ENCODE measurements at places on chromosomes 13 and 19.

GRCh38 chr19:5147978-5148793 lies 179.3 kb downstream of the KDM4B start:
- peak; percentile 53 for DNase-seq

GRCh38 chr19:1453525-1454364 lies 3.8 kb downstream of the APC2 start:
- DNase-seq = no peak

DNA sequence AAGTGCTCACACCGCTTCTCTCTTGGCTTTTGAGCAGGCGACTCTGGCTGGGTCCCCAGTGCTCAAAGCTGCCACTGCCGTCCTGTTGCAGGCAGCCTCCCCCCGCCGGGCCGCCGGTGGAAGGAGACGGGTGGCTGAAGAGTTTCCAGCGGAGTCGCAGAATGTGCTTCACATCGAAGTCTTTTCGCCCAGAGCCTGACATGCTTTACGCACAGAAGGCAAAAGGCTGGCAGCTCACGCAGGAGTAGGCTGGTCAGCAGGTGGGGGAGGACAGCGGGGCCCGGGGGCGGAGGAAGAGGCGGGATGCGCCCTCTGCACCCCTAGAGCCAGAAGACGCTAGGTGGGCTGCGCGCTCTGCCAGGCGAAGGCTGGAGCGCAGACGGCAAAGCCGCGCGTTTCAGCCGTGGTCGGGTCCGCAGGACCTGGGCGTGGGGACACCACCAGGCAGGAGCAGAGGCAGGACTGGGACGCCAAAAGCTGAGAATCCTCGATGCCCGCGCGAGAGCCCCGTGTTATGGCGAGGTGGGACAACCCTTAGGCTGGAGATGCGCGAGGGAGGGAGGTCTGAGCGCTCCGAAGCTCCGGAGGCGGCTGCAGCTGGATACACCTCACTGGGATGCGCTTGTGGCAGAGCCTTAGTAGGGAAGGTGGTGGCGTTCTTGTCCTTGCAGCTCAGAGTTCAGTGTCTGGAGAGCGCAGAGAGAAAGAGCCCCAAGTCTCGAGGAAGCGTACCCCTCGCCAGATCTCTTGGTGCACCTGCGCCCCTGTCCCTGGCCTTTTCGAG lies at the start of gene ATXN8OS:
Gene ATXN8OS, plus strand, starts transcription at position 329 of the 784 bp plus-strand sequence.
- DNase-seq = no peak

DNA sequence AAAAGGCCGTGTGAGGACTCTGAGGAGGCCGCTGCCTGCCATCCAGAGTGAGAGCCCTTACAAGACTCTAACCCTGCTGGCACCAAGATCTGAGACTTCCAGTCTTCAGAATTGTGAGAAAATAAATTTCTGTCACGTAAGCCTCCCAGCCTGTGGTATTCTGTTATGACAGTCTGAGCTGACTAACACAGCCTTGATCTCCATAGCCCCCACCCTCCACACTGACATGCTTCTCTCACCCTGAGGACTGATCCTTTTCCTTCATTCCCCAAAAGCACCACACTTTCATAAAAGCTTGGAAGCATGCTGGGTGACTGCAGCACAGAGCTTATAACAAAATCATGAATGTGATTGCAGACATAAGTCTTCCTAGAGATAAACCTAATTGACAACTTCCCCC lies 1059.8 kb downstream of the UQCRFS1 start:
- no peak for DNase-seq

DNA sequence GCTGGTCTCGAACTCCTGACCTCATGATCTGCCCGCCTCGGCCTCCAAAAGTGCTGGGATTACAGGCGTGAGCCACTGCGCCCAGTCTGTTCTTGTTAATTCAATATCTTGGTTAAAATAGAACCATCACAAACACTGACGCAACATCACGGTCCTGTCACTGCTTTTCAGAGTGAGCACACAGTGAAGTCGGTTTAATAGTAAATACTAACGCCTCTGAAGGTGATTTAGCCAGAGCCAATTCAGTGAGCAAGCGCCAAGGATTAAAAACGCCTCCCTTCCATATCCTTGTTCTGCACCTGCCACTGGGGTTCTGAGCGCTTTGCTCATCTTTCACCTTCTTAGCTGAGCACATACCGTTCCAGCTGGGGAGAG lies 30.3 kb downstream of the LAMP1 start:
- DNase-seq = no peak

GRCh38 chr19:461721-462551 lies 1.1 kb upstream of the SHC2 start:
- DNase-seq = no peak

GRCh38 chr19:6126335-6126974 lies 9.0 kb upstream of the ACSBG2 start:
- peak; percentile 75 for DNase-seq

Data from fibroblast of skin of scalp (primary cell).